Suprapubic skin (tissue), 4 donors: ENCODE measurements at places on chromosomes 2 and 18. TPM values are rescaled to one million over a fixed set of nuclear protein-coding genes. Genes with fewer than 3 reads are reported as not detected.

- DNase-seq, result no peak
Observed at GRCh38 chr18:49174478-49174877, 223.7 kb upstream of the SMAD7 start.

Gene GKN2
- total RNA-seq, result not detected

DNA sequence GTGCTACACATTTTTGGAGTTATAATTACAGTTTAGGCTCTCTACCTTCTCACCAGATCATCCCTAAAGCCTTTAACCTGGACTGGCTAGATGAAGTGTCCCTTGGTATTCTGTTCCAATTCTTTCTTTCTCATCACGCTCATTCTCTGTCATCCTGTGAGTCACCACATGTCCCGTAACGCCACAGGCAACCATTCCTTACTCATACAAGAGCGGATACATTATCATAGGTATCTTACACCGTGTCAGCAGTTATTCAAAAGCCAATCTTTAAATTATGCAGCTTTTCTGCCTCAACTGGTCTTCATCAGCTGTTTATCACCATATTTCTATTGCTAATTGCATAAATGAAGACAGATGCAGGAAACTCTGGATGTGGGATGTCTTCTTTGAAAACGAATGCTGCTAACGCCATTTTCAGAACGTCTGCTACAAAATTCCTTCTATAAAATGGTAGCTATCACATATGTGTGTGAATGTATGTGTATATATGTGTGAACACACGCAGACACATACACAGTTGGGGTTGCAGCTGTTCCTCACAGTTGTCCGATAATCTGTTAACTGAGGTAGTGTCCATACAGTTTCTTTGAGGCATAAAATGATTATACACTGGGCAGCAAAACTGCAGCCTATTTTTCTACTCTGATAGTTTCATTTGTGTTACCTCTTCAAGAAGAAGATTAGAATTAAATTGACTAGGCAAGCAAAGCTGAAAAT lies 47.9 kb downstream of the EML6 start:
- no peak for DNase-seq

DNA sequence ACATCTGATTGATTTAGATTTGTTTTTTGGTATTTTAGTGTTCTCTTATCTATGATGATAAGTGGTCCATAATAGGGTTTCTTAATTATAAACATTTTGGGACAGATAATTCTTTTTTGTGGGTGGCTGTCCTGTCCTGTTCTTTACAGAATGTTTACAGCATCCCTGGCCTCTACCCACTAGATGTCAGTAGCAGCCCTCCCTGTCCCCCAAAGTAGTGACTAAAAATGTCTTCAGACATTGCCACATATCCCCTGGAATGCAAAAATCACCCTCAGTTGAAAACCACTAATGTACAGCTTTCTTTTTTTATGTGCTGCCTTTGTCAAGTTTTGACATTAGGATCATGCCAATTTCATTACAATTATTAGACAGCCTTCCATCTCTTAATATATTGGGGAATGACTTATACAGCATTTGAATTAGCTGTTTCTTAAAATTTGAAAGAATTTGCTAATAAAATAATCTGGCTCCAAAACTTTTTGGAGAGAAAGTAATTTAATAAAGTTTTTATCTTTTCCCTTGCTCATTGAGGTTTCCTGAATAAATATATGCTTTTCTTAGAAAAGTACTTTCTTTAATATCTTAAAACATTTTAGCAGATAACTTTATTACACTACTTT lies 19.5 kb downstream of the WIPF1 start:
- no peak for DNase-seq

DNA sequence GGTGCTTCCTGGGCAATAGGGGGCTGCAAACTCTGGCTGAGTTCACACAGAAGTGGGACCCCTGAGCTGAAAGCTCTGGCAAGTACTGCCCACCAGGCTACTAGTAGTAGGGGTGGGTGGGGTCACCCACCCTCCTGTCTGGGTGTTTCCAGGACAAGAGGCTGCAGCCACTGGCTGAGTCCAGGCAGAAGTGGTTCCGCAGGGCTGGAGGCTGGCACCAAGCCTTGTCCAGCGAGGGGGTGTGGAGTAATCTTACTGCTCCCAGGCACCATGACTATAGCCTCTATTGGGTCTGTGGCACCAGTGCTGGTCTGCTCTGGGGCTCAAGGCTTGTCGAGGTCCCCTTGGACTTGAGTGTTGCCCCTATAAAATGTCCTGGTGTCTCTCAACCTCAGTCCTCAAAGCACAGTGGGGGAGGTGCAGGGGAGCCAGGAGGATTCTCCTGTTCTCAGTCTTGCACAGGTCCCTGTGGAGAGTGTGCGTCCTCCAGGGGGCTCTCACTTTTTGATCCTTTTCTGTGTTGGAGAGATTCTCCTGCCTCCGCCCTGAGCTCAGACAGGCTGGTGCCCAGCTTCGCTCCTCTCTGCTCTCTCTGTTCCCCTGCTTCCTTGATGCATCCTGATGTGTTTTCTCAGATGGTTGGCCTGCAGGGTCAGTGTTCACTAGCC lies 48.1 kb downstream of the NUP35 start:
- DNase-seq, result no peak

GRCh38 chr2:106057206-106057605 lies 136.9 kb downstream of the UXS1 start:
- no peak for DNase-seq

- DNase-seq, result no peak
Observed at GRCh38 chr2:116754381-116755101, 1060.0 kb upstream of the DDX18 start.

GRCh38 chr2:145156199-145156598 lies 636.3 kb upstream of the ZEB2 start:
- no peak for DNase-seq

Gene IL1B
- not detected for total RNA-seq
